Activated gamma-delta T cell treated with Interleukin-2 at 50 U/mL for 16 hours (primary cell): ENCODE measurements at places on chromosomes 6 and 20.

GRCh38 chr20:58131551-58132142, 96.8 kb downstream of the ANKRD60 start:
- DNase-seq = no peak

GRCh38 chr20:2104236-2104635, 2.6 kb downstream of the STK35 start:
- DNase-seq = no peak

- DNase-seq = peak; percentile 49
These were observed 15.4 kb downstream of the EZR start for GRCh38 chr6:158803733-158804143.

DNA sequence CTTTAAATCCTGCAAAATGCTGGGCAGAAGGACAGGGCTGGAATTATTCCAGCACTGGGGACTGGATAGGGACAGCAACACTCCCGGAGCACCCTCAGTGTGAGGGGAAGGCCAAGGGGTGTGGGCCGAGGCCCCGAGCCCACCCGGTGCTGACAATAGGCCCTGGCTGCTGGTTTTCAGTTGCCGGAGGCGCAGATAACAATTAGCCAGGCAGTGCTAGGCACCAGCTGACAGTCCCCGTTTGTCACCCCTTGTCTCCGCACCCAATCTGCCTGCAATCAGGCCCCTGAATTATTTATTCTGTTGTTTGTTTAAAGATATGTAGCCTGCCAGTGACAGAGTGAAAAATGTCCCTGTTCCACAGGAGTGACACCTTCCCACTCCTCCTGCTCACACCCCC, 120.0 kb downstream of the GRM4 start:
- DNase-seq = no peak

- DNase-seq = no peak
These were observed 133.4 kb downstream of the HAO1 start for GRCh38 chr20:7806831-7807230.

DNA sequence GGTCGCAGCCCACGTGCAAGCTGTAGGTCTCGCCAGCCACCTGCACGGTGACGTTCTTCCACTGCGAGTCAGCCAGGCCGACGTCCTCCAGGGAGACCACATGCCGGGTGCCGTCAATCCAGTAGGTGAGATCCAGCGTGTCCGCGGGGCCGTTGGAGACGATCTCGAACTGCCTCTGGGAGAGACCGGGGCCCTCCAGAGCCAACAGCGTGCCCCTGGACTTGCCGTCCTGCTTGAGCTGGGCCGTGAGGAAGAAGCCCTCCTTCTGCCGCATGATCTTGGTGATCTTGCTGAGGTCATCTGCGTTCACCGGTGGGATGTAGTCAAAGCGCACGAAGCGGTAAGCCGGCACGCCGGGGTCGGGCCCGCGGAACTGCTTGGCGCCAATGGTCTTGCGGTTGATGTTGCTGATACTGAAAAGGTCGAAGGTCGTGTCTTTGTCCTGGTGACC, 5.1 kb downstream of the THBS2 start:
- no peak for DNase-seq

- no peak for DNase-seq
These were observed 12.0 kb downstream of the RTN4IP1 start for GRCh38 chr6:106617302-106617701.
